Heart right ventricle (tissue), 16 donors: ENCODE measurements at places on chromosomes 13 and 19. TPM values are rescaled to one million over a fixed set of nuclear protein-coding genes. Genes with fewer than 3 reads are reported as not detected.
A peak's percentile ranks its signal among the peaks of the same experiment; 100 is the strongest.

DNA sequence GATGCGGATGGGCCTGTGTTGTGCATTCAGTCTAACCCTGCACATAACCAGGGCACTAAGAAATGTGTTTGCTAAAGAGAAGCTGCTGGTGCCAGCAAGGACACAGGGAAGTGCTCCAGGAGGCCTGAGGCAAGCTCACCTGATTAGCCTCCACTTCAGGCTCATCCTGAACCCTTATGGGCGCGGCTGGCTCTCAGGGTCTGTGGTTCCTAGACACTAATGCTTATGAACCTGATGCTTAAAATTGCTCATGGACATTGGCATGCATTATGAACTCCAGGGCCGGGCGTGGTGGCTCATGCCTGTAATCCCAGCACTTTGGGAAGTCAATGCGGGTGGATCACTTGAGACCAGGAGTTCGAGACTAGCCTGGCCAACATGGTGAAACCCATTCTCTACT, 34.3 kb downstream of the SERP2 start:
- no peak overlapping the region for H3K4me3 ChIP-seq
- no peaks in the 10 kb centered on the region for H3K27me3 ChIP-seq
- no peaks in the 10 kb centered on the region for H3K4me1 ChIP-seq
- H3K27ac ChIP-seq = no peak overlapping the region
- DNase-seq = no peak
- H3K36me3 ChIP-seq = no peaks in the 10 kb centered on the region

- no peak for DNase-seq
- peaks cover 26% of the 10 kb centered on the region for H3K36me3 ChIP-seq
- no peaks in the 10 kb centered on the region for H3K27me3 ChIP-seq
- peak overlapping the region; percentile 91 for H3K27ac ChIP-seq
- H3K4me1 ChIP-seq = peaks cover 67% of the 10 kb centered on the region
Measured at GRCh38 chr19:42278452-42279154, 9.6 kb downstream of the CIC start.

The THSD8 gene
- 3.4 TPM for total RNA-seq

- no peaks in the 10 kb centered on the region for H3K27me3 ChIP-seq
- H3K4me3 ChIP-seq = no peak overlapping the region
- no peaks in the 10 kb centered on the region for H3K4me1 ChIP-seq
- no peak overlapping the region for H3K27ac ChIP-seq
- DNase-seq = no peak
Measured at GRCh38 chr13:24168392-24168750, 7.9 kb downstream of the SPATA13 start.

- no peak overlapping the region for H3K27ac ChIP-seq
- no peaks in the 10 kb centered on the region for H3K27me3 ChIP-seq
- H3K36me3 ChIP-seq = no peaks in the 10 kb centered on the region
- no peak overlapping the region for H3K4me3 ChIP-seq
- no peak for DNase-seq
Measured at GRCh38 chr13:99636728-99637353, 135.6 kb downstream of the TM9SF2 start.

The SERTAD3 gene
- 37.5 TPM for total RNA-seq

- no peaks in the 10 kb centered on the region for H3K4me1 ChIP-seq
- H3K27me3 ChIP-seq = peaks cover 16% of the 10 kb centered on the region
- H3K4me3 ChIP-seq = no peak overlapping the region
- H3K36me3 ChIP-seq = no peaks in the 10 kb centered on the region
- no peak for DNase-seq
Measured at GRCh38 chr13:111623208-111623607, 302.8 kb downstream of the TEX29 start.

DNA sequence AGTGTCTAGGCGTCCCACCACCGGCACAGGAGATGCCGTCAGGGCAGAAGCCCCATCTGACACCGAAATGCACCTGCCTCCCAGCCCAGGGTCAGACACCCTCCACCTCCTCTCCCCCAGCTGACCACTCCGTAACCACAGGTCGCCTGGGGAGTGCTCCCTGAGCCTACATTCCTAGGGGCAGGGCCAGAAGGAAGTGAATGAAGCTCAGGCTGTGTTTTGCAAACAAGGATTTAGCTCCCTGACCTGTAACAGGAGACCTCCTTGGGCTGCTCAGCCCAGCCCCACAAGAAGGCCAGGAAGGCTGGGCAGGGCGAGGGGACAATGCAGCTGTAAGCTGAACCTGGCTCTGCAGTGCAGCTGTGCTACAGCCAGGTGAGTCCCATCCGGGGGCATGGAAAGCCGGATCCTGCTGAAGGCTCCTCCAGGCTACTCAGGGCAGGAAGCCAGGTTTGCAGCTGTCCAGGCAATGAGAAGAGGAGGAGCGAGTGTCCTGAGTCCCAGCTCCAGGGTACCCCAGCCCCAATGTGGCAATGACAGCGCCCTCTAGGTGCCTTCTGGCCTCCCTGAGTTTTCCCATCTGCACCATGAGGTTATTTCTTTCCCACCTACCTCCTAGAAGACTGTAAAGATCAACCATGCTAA, 42.1 kb downstream of the RHPN2 start:
- no peak overlapping the region for H3K27ac ChIP-seq
- no peaks in the 10 kb centered on the region for H3K36me3 ChIP-seq
- no peaks in the 10 kb centered on the region for H3K4me1 ChIP-seq
- no peak for DNase-seq
- no peaks in the 10 kb centered on the region for H3K27me3 ChIP-seq
- H3K4me3 ChIP-seq = no peak overlapping the region

The SIGLEC5 gene
- 0.11 TPM for total RNA-seq

DNA sequence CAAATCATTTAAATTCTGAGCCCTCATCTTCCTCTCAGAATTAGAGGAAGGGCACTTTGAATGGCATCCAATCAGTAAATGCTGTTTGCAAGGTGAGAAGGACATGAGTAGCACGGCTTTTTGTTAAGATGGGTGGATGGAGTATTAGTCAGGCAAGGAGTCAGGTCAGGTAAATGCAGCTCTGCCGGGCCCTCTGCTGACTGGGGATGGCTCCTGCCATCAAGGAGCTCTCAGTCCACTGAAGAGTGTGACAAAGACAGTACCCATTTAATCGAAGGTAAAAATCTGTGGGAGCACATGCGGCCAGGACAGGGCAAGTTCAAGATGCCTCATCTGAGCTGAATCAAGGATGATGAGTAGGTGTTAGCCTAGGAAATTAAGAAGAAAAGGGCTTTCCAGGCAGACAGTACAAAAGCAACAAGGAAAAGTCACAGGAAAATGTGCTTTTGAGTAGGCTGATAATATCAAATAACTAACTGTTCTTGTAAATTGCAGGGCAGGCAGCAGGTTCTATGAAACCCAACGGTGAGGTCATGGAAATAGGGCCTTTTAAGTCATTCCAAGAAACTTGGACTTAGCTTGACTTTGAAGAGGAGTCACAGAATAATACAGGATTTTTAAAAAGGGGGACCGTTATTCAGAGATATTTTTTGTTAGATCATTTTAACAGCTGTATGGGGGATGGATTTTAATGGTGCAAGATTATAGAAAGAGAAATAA, 670.5 kb upstream of the ARGLU1 start:
- no peak for DNase-seq
- no peaks in the 10 kb centered on the region for H3K27me3 ChIP-seq
- no peaks in the 10 kb centered on the region for H3K4me1 ChIP-seq

DNA sequence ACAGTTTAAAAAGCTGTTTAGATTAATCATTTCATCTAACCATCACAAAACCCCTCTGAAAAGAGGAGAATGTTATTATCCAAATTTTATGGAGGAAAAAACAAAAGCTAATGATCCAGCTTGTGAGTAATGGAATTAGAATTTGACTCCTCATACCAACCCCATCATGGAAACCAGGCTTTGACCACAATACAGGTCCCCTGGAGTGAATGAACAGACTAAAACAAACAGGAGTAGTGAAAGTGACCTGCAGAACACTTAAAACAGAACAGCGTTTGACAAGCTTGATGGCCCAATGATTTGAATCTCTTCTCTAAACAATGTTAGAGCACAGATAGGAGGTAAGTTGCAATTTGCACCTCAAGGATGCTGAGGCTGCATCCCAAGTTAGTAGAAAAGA, 230.0 kb downstream of the DCT start:
- H3K27ac ChIP-seq = no peak overlapping the region
- H3K4me1 ChIP-seq = no peaks in the 10 kb centered on the region
- H3K27me3 ChIP-seq = no peaks in the 10 kb centered on the region
- no peaks in the 10 kb centered on the region for H3K36me3 ChIP-seq

DNA sequence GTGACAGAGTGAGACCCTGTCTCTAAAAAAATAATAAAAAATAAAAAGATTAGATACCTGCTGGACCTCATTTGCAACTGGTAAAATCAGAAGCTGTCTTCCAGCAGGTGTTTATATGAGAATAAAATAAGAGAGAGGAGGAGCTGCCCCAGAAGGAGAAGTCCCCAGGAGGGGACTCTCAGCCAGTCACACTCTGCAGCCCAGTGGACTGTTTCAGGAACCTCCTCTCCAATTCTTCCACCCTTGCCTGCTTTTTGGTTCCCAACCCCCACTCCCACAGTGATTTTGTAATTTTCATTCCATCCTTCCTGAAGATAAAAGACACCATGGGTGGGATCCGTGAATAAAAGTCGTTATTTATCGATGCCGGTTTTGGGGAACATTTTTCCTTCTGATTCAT, 56.9 kb upstream of the TSHZ3 start:
- H3K4me1 ChIP-seq = no peaks in the 10 kb centered on the region
- no peak for DNase-seq
- H3K27me3 ChIP-seq = peaks cover 3% of the 10 kb centered on the region
- H3K36me3 ChIP-seq = no peaks in the 10 kb centered on the region
- no peak overlapping the region for H3K27ac ChIP-seq

- H3K4me3 ChIP-seq = no peak overlapping the region
- H3K27me3 ChIP-seq = no peaks in the 10 kb centered on the region
- peaks cover 13% of the 10 kb centered on the region for H3K4me1 ChIP-seq
- no peak for DNase-seq
Measured at GRCh38 chr13:26477681-26478080, 79.8 kb upstream of the WASF3 start.

- no peak overlapping the region for H3K27ac ChIP-seq
- H3K27me3 ChIP-seq = no peaks in the 10 kb centered on the region
- DNase-seq = no peak
- no peaks in the 10 kb centered on the region for H3K4me1 ChIP-seq
Measured at GRCh38 chr13:30877335-30877734, 28.7 kb upstream of the MEDAG start.

The TSHZ3 gene
- total RNA-seq = 3.4 TPM

The ZNF726 gene
- 0.35 TPM for total RNA-seq

DNA sequence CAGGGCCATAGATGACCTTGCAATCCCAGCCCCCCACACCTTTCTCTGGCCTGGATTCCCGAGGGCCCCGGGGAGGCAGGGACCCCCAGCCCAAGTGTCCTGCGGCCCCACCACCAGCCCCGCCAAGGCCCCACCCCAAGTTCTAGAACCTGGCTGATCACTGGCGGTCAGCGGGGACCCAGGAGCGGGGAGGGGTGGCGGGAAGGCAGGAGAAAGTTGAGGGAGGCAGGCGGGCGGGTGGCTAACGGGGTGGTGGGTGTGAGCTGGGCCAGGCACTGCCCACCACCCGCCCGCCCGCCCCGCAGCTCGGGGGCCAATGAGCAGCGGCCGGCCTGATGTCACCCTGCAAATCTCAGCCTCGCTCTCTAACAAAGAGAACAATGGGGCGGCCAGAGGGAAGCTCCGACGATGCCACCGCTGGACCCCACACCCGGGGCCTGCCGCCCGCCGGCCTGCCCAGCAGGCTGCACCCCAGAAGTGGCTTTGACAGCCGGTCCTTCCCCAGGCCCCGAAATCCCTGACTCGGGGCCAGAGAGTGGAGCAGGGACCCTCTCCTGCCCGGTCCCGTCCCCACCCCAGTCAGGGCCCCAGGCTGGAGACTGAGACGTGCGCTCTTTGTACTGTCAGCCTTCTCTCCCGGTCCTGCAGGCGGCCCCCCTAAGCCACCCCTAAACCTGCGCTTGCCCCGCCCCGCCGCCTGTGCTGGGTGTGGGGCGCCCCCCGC, 1.6 kb downstream of the MEX3D start:
- peak overlapping the region; percentile 91 for H3K27ac ChIP-seq
- DNase-seq = peak; percentile 54
- no peaks in the 10 kb centered on the region for H3K27me3 ChIP-seq

GRCh38 chr13:39038569-39039030, 344 bp downstream of the NHLRC3 start:
- peaks cover 11% of the 10 kb centered on the region for H3K36me3 ChIP-seq
- H3K27ac ChIP-seq = peak overlapping the region; percentile 89
- H3K27me3 ChIP-seq = no peaks in the 10 kb centered on the region
- DNase-seq = no peak
- peak overlapping the region; percentile 93 for H3K4me3 ChIP-seq

The GIPR gene
- 2.4 TPM for total RNA-seq

- no peaks in the 10 kb centered on the region for H3K4me1 ChIP-seq
- no peak overlapping the region for H3K27ac ChIP-seq
- H3K36me3 ChIP-seq = peaks cover 55% of the 10 kb centered on the region
- no peak overlapping the region for H3K4me3 ChIP-seq
- DNase-seq = no peak
Measured at GRCh38 chr19:812747-813218, 9.0 kb downstream of the PLPPR3 start.

DNA sequence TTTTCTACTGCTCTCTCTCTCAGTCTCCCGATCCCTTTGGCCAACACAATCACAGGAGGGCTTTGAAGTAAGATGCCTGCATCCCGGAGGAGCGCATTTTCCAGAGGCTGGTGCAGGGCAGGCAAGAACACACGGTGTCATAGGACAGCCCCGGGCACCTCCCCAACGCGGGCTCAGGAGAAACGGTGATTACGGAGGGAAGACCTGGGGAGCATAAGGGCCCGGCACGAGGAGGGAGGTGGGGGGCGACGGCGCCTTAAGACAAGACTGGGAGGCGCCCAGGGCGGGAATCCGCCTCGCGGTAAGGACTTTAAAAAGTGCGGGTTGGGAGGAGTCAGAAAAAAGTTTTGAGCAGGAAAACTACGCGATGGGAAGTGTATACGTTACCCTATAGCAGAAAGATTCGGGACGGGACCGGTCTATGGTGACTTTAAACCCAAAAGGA, 18.7 kb upstream of the ZNF888 start:
- H3K4me1 ChIP-seq = peaks cover 27% of the 10 kb centered on the region
- no peaks in the 10 kb centered on the region for H3K36me3 ChIP-seq
- H3K4me3 ChIP-seq = peak overlapping the region; percentile 88
- H3K27ac ChIP-seq = peak overlapping the region; percentile 78

- no peaks in the 10 kb centered on the region for H3K36me3 ChIP-seq
- H3K4me3 ChIP-seq = no peak overlapping the region
- H3K4me1 ChIP-seq = peaks cover 36% of the 10 kb centered on the region
- DNase-seq = no peak
- no peaks in the 10 kb centered on the region for H3K27me3 ChIP-seq
Measured at GRCh38 chr19:14510311-14511228, 7.6 kb downstream of the DNAJB1 start.

DNA sequence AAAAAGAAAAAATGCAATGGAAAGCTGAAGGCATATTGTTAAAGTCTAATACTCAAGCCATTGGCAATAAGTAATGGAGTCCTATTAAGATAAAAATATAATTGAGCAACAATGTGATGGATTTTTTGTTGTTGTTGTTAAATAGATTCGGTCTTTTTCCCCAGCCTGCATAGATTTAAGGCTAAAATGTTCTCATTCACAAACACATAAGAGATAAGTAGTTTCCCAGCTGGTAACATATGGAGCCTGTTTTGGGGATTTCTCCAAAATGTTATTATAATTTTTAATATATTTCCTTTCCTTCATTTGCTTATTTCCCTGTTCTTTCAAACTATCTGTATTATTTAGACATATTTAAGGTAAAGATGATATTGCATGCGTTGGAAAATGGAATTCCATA, 1149.1 kb upstream of the PRR20A start:
- DNase-seq = no peak
- no peaks in the 10 kb centered on the region for H3K36me3 ChIP-seq
- H3K4me3 ChIP-seq = no peak overlapping the region
- H3K27me3 ChIP-seq = no peaks in the 10 kb centered on the region

The FCHO1 gene
- 0.60 TPM for total RNA-seq
